ENCODE measurements at places on chromosomes 4 and X. TPM values are rescaled to one million over a fixed set of nuclear protein-coding genes. Genes with fewer than 3 reads are reported as not detected.

- DNase-seq = no peak
Observed at GRCh38 chrX:973010-973632, 239.3 kb downstream of the CRLF2 start.

- DNase-seq = no peak
Observed at GRCh38 chrX:87517571-87518141, at the start of gene KLHL4. KLHL4 (plus strand) TSS chrX:87517802; CDS start chrX:87517894, 92 bp downstream.

GRCh38 chrX:136453771-136454170 lies 34.0 kb upstream of the BRS3 start:
- no peak for DNase-seq

DNA sequence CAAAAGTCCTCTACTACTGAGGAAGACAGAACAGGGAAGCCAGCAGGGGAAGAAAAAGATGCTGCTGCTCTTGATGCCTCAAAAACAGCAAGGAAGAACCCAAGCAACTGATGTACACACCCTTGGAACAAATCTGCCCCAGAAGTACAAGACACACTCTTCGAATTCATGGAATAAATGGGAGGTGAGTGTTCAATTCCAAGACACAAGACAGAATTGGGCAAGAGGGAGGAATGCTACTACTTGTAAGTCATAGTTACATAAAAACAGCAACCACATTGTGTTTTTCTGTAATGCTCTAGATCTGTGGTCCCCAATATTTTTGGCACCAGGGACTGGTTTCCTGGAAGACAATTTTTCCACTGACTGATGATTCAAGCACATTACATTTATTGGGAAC lies 58.0 kb upstream of the H2AZ1 start:
- no peak for DNase-seq

- no peak for DNase-seq
Observed at GRCh38 chr4:143071351-143071750, 113.4 kb upstream of the USP38 start.

Gene RBMXL3
- total RNA-seq = not detected

Gene RGN
- total RNA-seq = 15.4 TPM

All from upper lobe of right lung (tissue), 1 donor.